ENCODE measurements at places on chromosomes 11 and 22.

DNA sequence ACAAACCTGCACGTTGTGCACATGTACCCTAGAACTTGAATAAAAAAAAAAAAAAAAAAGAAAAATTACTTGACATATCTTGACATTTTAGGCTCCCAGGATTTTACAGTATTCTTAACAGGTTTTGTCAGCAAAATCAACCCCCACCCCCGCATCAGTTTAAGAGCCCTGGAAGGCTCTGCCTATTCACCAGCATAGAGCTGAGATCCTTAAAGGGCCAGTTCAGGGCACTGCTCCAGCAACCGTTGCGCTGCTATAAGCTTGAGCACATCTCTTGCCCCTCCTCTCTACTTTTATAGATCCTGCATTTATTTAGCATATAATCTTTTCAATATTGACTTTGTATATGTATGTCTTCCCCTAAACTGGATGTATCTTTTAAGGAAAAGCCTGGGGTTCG is 697 bp upstream of the PAFAH1B2 start:
- DNase-seq: peak; percentile 45

DNA sequence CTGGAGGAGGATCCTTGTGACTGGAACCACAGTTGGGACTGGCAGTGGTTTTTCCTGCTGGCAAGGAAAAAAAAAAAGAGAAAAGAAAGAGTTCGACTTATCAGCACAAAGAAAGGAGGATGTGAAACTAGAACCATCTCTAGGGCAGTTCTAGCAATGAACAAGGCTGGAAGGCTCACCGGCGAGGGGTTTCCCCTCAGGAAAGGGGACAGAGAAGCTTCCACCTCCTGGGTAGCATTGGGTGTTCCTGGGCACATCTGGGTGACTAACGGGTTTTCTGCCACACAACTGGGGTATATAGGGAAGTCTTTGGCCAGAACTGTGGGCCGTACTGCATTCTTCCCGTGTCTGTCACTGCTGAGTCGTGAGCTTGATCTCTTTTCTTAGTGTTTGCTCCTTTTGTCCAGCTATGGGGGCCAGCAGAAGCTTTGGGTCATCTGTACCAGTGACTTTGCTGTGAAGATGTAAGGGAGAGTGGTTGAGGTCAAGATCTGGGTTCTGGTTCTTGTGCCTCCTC is 109.4 kb upstream of the OR4B1 start:
- DNase-seq: no peak

DNA sequence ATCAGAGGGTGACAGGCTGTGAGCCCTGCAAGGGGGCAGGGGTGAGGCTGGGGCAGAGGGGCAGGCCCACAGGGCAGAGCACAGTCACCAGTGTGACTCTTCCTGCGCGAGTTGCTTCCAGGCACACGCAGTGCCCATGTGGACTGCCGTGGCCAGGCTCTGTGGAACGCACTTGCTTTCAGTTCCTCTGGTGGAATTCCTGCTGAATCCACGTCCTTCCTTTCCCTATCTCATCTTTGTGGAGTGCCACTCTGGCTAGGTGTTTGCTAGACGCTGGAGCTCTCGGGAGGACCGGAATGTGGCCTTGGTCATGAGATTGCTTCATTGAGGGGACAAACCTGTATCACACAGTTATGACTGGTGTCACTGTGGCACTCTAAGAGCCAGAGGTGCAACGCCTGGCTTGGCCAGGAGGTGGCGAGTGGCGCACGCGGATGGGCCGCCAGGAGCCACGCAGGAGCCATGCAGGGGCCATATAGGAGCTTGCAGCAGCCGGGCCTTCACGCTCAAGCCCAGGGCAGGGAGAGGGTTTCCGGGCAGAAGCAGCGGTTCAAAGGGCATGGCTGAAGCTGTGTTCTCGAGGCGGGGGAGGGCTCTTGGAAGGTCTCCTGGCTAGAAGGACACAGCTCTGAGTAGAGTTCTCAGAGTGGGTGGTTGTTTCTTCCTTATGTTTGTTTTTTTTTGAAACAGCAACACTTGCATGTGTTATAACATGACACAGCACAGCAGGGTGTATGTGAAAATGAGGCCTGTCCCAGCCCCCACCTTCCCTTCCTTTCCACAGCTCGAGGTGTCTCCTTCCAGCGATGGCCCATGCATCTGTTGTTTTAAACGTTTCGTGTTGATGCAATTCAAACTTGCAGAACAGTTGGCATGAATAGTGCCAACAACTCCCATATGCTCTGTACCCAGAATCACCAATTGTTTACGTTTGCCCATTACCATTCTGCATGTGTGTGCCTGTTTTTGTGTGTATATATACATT is 36.2 kb downstream of the TBC1D22A start:
- DNase-seq: peak; percentile 81

DNA sequence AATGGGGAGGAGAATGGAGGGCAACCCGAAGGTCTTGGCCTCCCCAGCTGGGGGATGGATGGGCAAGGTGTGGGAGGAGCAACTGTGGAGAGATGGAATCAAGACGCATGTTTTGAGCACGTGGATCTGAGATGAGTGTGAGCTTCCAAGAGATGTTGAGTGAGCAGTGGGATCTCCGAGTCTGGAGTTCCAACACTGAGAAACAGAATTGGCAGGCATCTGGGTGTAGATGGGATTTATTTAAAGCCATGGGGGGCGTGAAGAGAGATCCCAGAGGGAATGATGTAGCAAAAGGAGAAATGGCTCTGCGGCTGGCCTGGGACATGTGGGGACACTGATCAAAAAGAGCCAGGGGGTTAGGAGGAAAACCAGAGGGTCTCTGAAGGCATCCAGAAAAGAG is 95.6 kb downstream of the KIAA1671 start:
- no peak for DNase-seq

DNA sequence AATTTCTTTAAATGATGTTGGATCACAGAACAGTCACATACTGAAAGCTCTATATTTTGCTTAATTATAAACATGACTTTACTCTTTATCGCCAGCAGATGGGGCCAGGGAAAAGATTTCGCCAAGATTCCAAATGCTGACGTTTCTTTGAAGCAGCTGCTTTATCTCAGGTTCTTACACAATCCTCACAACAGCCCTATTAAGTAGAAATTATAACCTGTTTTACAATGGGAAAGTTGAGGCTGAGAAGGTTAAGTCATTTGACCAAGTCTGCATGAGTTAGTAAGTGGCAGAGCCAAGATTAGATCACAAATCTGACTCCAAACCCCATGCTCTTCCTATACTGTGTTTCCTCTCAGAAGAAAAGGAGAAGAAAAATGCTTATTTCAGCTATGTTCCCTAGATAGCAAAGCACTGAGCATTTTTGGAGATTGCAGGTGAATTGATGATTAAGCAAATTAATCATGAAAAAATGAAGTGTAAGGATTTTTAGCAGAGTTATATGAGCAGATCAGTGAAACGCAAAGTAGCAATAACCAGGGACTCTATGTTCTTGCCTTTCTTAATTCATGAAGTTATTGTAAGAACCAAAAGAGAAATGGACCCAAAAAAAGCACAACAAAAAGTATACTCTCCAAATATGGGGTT is 79.0 kb downstream of the AASDHPPT start:
- peak; percentile 23 for DNase-seq

GRCh38 chr22:45752036-45752435 is 80.4 kb downstream of the ATXN10 start:
- DNase-seq: no peak

DNA sequence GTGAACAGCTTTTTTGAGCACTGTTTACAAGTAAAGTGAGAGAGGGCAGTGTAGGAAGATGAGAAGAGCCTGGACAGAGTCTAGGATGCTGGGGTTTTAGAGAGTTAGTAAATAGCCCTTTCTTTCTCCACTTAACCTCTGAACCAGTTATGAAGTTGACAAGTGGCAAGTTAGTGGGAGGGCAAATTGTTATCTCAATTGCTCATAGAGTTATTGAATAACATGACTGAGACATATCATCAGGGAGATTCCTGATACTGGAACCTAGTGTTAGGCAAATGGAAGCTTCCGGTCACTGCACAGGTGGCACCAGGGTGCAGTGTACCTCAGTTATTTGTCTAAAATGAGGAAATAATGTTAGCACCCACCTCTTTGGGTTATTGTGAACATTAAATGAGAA is 57.8 kb upstream of the PTPN5 start:
- DNase-seq: no peak

DNA sequence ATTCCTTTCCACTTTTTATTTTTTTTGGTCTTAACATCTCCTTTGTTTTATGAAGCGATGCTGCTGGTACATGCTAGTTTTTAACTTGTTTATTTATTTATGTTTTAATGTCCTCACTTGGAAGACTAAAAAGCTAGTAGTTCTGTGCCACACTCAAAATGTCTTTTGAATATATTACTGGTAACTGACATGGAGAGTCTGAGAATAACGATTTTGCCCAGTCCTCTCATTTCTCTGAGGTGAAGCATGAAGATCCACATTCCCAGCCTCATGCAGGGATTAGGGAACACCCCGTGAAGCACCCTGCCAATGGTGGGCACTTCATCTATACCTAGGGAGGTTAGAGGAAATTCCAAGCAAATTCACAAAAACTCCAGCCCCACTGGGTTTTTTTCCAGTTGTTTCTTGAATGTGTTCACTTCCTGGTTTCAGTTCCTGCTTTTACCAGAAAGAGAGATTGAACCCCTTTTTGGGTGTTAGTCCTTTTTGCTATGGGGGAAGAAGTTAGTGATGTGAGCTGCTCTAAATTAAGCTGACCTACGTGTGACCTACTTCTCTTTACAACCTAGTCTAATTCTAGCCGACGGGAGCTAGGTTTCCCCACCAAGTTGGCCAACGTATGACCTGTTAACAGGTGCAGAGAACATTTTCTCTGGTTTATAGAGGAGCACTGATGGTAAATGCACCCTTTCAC is 106.1 kb downstream of the SLC1A2 start:
- no peak for DNase-seq

DNA sequence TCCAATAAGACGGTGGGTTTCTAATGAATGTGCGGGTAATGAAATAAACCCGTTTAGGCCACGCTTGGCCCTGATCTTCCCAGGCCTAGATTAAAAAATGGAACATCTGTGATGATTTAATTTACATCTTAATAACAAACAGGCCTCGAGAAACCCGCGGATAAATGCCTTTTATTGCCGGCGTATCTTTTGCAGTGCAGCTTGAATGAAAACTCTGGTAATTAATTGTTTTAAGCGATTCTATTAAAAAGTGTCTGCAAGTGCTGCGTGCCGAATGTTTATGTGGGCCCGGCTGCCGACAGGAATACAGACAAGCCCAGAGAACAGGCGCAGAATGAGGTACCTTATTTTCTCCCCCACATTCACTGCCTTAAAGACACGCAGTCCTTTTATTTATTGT is 420.7 kb downstream of the MN1 start:
- DNase-seq: no peak

DNA sequence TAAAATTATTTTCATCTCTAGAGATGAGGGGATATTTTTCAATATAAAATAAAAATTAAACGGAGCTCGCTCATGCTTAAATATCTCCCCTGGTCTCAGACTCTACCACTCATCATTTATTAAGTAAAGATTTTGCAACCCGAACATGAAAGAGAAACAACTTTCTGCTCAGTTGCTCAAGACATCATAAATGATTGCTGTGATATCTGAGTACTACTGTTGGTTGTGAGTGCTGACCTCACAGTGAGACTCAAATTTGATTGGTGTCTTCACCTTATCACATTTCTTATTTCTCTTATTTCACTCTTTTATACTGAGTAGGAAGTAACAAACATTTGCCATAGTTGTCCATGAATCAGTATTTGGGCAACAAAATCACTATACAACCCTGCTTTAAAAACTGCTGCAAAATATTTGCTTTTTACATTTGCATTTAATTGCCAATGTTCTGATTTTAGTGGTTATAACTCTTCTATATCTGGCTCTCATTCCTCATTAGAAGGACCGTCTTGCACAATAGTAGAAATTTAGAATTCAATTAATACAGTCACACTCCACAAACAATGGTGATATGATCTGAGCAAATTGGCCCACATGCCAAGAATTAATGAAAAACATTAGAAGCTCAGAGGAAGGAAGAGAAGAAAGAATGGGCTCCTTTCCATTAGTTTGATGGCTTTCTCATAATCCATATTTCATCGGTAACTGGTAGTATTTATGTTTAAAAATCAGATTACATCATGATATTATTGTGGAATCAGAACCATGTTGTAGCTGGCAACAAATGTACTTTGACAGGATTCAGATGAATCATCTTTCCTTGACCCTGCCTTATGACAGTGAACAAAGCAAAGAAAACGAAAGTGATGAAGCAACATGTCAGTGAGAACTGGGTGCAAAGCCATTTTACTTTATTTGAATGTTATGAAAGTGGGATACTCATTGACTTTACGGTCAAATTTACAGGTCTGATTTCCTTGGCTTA is 973.6 kb upstream of the TENM4 start:
- no peak for DNase-seq

- no peak for DNase-seq
Measured at GRCh38 chr11:86735451-86736290, 63.3 kb upstream of the ME3 start.

GRCh38 chr11:279966-280705 is 1.9 kb downstream of the NLRP6 start:
- DNase-seq: peak; percentile 20

- peak; percentile 67 for DNase-seq
Measured at GRCh38 chr11:73539506-73540084, 58.3 kb downstream of the FAM168A start.

GRCh38 chr22:37206118-37206840 is 6.0 kb downstream of the SSTR3 start:
- DNase-seq: peak; percentile 4

- peak; percentile 69 for DNase-seq
Measured at GRCh38 chr22:41517172-41518047, 26.9 kb downstream of the POLR3H start.

- no peak for DNase-seq
Measured at GRCh38 chr11:123063826-123064657, 2.1 kb upstream of the HSPA8 start.

- DNase-seq: no peak
Measured at GRCh38 chr11:76604081-76604625, 66.4 kb downstream of the LRRC32 start.

DNA sequence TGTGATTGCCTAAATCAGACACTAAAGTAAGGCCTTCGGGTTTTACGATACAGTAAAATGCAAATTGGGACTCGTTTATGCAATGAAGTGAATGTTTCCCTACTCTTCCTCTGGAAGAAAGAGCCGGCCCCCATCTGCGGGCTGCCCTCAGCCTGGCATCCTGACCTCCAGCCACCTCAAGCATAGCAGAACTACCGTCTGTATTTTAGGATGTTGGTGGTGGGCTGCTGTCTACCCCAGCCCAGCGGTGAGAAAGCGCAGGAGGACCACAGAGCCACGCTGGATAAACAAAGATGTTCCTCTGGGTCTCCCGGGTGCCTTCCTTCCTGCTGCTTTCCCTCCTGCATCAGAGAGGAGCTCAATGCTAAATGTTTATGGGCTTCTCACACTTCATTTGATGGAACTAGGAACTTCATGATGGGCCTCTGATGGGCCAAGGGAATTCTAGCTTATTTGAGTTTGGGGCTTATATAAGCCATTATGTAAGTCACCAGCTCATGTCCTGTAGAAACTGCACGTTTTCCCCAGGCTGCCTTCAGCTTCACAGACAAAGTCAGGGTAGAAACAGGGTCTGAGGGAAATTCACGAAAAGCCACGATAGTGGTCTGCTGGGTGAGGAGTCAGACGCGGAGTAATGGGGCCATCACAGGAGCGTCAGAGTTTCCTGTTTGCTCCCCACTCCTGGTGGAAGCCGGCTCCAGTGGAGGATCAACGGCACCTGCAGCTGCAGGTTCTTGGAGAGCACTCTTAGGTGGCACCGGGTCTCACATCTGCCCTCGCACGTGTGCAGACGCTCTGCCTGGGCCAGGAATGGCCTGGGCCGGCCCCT is 287.4 kb downstream of the BRD1 start:
- DNase-seq: no peak

GRCh38 chr22:36872866-36873498 is 12.2 kb downstream of the NCF4 start:
- no peak for DNase-seq

Measured in WERI-Rb-1 (cell line).